Thoracic aorta endothelial cell (primary cell): ENCODE measurements at places on chromosomes 6 and 20. TPM values are rescaled to one million over a fixed set of nuclear protein-coding genes. Genes with fewer than 3 reads are reported as not detected.

Gene SLC22A3
- 0.07 and 0.27 TPM in 2 replicates for total RNA-seq

Gene KIFC1
- total RNA-seq, result 48.7 and 75.7 TPM in 2 replicates

Gene CALHM6
- total RNA-seq, result 0.13 and 0.50 TPM in 2 replicates

Gene RAET1E
- 0.43 TPM in 1 of 2 replicates, not detected in the other for total RNA-seq

Gene ADGB
- not detected in 2 replicates for total RNA-seq

Gene RUNX2
- not detected in 2 replicates for total RNA-seq

Gene RPS18
- 2,291 and 2,418 TPM in 2 replicates for total RNA-seq

Gene C20orf144
- total RNA-seq, result 0.07 and 0.13 TPM in 2 replicates

Gene KCNK16
- not detected in 2 replicates for total RNA-seq

Gene GSTA3
- total RNA-seq, result not detected in 2 replicates

Gene HSPA1B
- total RNA-seq, result 26.1 and 97.3 TPM in 2 replicates

Gene ETV7
- total RNA-seq, result 0.13 and 0.14 TPM in 2 replicates

Gene RNF114
- total RNA-seq, result 75.1 and 96.7 TPM in 2 replicates

Gene ANKRD66
- total RNA-seq, result not detected in 2 replicates

Gene ITPA
- 27.1 and 30.7 TPM in 2 replicates for total RNA-seq

Gene DDO
- total RNA-seq, result 0.36 TPM in 1 of 2 replicates, not detected in the other

Gene CEP43
- total RNA-seq, result 23.5 and 23.7 TPM in 2 replicates

Gene UBD
- 0.14 TPM in 1 of 2 replicates, not detected in the other for total RNA-seq

Gene HLA-DQA1
- total RNA-seq, result not detected in 2 replicates

Gene RAB44
- under 0.01 TPM in 1 of 2 replicates, not detected in the other for total RNA-seq

Gene OLIG3
- total RNA-seq, result not detected in 2 replicates

Gene SGK2
- total RNA-seq, result 0.14 and 0.53 TPM in 2 replicates

Gene ZNF341
- total RNA-seq, result 2.0 and 2.4 TPM in 2 replicates

Gene CLDN20
- not detected in 2 replicates for total RNA-seq

Gene SNAP91
- under 0.01 TPM in 1 of 2 replicates, not detected in the other for total RNA-seq

Gene FARS2
- total RNA-seq, result 24.6 and 27.2 TPM in 2 replicates

Gene CASS4
- total RNA-seq, result under 0.01 TPM in 1 of 2 replicates, not detected in the other

Gene MAP7
- total RNA-seq, result 0.72 and 0.93 TPM in 2 replicates

Gene OR2J3
- total RNA-seq, result not detected in 2 replicates

Gene FAM83B
- not detected in 2 replicates for total RNA-seq

Gene SPAG4
- 6.5 and 7.8 TPM in 2 replicates for total RNA-seq

Gene FAM83C
- total RNA-seq, result not detected in 2 replicates

Gene LY6G6C
- not detected in 2 replicates for total RNA-seq

Gene TTLL9
- total RNA-seq, result not detected in 2 replicates

Gene LAMA2
- 3.9 and 5.8 TPM in 2 replicates for total RNA-seq

Gene DHX16
- total RNA-seq, result 35.5 and 38.6 TPM in 2 replicates

Gene RAD21L1
- 0.07 and 0.53 TPM in 2 replicates for total RNA-seq
